ENCODE measurements at places on chromosomes 16 and 17.

DNA sequence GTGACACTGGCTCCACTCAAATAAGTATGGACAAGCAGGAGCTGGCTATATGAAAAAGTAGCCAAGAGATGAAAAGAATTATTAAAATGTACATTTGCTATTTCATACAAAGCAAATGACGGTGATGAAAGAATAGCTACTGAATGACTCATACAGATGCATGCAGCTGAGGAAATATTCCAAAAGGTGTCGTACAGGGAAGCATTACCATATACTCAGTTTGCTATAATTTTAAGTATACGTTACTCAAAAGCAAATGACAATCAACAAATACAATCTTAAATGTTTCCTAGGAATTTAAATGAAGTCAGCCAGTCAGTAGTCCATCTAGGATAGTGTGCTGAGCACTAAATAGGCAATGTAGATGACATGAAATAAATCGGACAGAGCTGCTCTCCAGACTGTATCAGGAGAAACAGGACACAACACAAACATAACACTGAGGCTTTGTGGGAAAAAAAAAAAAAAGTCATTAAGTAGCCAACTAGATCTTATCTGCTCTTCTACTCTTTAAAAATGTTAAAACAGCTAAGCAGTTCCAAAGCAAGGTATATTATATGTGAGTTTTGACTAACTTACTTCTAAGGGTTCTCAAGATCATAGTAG lies 65.0 kb downstream of the NCOR1 start:
- no peak for DNase-seq

- DNase-seq, result no peak
Measured at GRCh38 chr16:386641-387156, 4.9 kb upstream of the PGAP6 start.

GRCh38 chr17:8206536-8206935 lies 3.8 kb downstream of the AURKB start:
- no peak for DNase-seq

DNA sequence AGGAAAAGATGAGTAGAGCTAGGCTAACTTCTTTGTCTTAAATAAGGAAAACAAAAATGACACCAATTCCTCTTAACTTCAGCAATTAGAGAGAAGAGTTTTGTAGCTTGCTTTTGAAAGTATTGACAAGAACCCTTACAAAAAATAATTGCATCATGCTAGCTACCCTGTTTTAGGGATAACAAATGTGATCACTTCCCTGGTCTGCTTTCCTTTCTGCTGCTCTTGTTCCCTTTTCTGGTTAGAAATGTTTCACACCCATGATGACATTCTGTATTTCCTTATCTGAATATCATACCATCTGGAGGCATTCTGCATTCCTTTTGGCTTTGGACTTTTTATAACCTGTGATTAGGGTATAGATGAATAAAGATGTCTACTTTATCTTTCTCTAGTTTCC lies 9.9 kb upstream of the SMIM36 start:
- DNase-seq, result no peak

DNA sequence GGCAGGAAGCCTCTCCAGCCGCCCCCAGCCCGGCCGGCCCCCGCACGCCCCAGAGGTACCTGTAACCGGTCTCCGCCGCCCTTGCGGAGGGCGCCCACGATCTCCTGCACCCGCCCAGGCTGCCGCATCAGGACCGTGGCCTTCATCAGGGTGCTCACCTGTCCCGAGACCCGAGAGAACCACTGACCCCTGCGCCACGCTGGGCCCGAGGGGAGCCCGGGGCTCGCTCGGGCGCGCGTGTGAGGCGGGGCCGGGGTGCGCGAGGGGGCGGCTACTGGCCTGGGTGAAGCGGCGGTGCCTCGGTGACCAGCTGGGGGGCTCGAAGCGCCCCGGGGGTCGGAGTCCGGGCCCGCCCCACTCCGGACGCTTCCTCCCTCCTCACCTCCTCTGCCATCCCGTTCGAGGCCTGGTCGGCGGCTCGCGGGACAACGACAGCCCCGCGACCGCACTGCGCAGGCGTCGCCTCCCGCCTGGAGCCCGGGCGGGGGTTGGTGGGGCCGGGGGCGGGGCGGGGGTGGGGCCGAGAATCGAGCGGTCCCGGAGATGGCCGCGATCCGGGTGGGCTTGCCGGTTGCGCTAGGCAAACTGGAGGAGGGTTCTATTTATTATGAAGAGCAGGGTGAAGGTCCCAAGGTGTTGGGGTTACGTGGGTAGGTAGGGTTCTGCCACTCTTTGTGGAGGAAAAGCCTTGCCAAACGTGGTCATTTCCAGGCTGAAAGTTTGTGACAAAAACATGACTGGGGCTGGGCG lies at the start of gene NT5C3B:
Gene NT5C3B, minus strand, starts transcription at position 433 of the 750 bp plus-strand sequence. Its CDS starts 39 bp downstream, at position 394.
- no peak for DNase-seq

- DNase-seq, result no peak
Measured at GRCh38 chr16:50201787-50202186, 48.7 kb downstream of the TENT4B start.

- no peak for DNase-seq
Measured at GRCh38 chr16:46900455-46901235, 16.5 kb downstream of the GPT2 start.

DNA sequence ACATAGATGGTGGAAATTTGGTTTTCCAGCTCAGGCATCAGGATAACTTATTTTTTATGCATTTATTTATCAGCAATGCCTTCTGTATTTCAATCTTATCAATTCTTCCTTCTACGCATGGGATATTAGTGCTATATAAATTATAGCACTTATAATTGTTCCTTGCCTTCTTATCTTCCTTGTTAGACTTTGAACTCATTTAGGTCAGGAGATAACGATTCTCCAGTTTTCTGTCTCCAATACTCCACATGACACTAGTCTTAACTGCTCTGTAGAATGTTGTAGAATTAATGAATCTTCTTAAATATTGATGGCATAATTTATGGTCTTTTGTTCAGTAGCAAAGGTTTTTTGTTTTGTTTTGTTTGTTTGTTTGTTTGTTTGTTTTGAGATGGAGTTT lies 10.7 kb upstream of the BCO1 start:
- DNase-seq, result no peak

GRCh38 chr17:49495842-49496182 lies 719 bp downstream of the NGFR start:
- no peak for DNase-seq

DNA sequence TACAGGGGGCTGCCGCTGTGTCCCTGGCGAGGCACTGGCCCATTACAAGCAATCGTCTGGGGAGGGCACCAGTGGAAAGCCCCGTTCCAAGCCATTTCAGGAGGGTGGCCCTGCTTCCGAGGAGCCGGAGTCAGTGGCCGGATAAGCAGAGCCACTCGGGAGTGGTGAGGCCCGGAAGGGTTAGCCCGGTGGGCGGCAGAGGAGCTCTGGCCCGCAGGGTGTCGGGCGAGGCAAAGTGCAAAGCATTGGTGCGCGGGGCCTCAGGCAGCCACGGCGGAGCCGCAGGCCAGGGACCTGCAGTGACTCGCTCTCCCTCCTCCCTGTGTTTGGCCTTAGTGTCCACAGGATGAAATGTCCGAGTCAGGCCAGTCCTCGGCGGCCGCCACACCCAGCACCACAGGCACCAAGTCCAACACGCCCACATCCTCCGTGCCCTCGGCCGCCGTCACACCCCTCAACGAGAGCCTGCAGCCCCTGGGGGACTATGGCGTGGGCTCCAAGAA lies 24.6 kb downstream of the NME3 start:
- DNase-seq, result no peak

- DNase-seq, result no peak
Measured at GRCh38 chr16:2981899-2982250, 1.6 kb upstream of the PKMYT1 start.
